Mesangial cell (primary cell): ENCODE measurements at places on chromosomes 11 and 22. TPM values are rescaled to one million over a fixed set of nuclear protein-coding genes. Genes with fewer than 3 reads are reported as not detected.

The WT1 gene
- total RNA-seq = 13.4 and 41.1 TPM in 2 replicates

The ASPHD2 gene
- 4.3 and 6.5 TPM in 2 replicates for total RNA-seq

The SUSD2 gene
- total RNA-seq = 0.16 and 1.8 TPM in 2 replicates

The LGALS12 gene
- total RNA-seq = under 0.01 and 0.76 TPM in 2 replicates

The TSSK2 gene
- not detected in 2 replicates for total RNA-seq

The BRD1 gene
- total RNA-seq = 19.9 and 28.8 TPM in 2 replicates

The STK33 gene
- 4.7 and 9.0 TPM in 2 replicates for total RNA-seq

The IGF2 gene
- total RNA-seq = 24.9 and 59.1 TPM in 2 replicates

The WNT11 gene
- total RNA-seq = 0.63 TPM in 1 of 2 replicates, not detected in the other

The SPI1 gene
- total RNA-seq = not detected in 2 replicates

The TNNI2 gene
- total RNA-seq = not detected in 2 replicates

The KCNJ11 gene
- 0.38 and 0.49 TPM in 2 replicates for total RNA-seq

The SLC22A8 gene
- total RNA-seq = not detected in 2 replicates

The GTSE1 gene
- 1.3 and 35.5 TPM in 2 replicates for total RNA-seq

The LMNTD2 gene
- total RNA-seq = 0.65 and 7.2 TPM in 2 replicates

The CST6 gene
- total RNA-seq = 2.4 and 18.0 TPM in 2 replicates

The ISX gene
- not detected in 2 replicates for total RNA-seq

The GLB1L2 gene
- total RNA-seq = 6.2 and 9.4 TPM in 2 replicates

The ADAMTS15 gene
- total RNA-seq = 5.5 and 43.0 TPM in 2 replicates

The OTOG gene
- not detected in 2 replicates for total RNA-seq
